ENCODE measurements at places on chromosomes 13 and 19.

DNA sequence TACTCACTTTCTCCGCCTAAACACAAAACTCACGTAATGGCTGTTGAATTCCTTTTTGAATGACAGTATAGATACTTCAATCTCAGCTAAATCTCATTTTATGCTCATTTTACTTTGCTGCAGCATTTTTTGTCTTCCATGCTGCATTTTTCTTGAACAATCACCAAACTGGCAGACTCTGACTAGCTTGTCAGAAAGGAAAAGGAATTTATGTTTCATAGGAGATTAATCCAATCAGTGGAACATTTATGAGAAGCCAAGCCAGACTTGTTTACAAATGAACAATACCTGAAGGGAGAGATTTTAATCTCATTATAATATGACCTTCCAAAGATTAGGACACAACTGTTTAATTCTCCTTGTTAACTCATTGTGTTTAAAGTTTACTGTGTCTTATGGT is 1044.3 kb downstream of the DIAPH3 start:
- no peak for DNase-seq

DNA sequence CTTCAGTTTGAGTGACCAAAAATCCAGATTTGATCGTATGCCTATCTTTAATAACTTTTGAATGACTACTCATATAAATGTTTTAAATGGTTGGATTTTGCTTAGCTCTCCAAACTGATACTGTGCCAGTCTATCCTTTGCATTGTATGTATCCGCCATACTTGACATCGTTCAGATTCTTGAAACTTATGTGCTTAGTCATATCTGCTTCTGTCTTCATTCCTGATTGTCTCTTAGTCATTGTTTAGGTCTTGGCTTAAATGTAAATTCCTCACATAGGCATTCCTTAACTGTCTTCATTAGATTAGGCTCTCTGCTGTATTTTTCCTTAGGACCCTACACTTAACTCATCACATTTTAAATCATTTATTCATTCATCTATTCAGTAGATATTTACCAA is 126.0 kb downstream of the PCCA start:
- no peak for DNase-seq

GRCh38 chr13:67156723-67157060 is 73.4 kb downstream of the PCDH9 start:
- no peak for DNase-seq

- DNase-seq = no peak
Observed at GRCh38 chr19:8724276-8724675, 2.8 kb downstream of the OR2Z1 start.

DNA sequence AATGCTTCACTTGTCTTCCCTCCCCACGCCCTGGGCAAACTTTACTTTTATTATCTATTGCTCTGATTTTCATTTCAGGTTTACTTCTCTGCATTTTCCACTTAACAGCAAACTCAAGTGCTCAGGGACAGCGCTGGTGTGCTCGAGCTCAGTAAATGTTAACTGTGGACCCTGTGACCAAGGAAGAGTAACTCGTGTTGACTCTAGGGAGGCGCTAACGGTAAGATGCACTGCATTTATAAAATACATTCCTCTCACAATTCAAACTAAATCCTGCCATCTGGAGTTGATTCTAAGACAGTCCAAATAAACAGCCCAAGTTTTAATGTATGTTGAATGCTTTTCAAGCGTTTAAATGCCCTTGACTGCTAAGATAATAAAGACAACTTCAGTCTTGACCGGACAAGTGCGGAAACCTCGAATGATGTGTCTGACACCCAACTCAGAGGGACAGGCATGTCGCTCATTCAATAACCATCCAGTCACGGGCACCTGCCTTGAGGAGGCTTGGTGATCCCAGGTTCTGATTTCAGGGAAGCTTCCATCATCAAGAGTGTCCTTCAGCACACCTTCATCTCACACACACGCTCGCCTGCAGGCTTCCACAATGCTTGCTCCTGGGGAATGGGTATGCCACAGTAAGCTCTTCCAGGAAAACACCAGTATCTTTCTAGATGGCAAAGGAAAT is 93.2 kb downstream of the STK24 start:
- DNase-seq = no peak
